Fibroblast of mammary gland (primary cell): ENCODE measurements at places on chromosomes 1 and 21.
A peak's percentile ranks its signal among the peaks of the same experiment; 100 is the strongest.

- DNase-seq = no peak
These were observed 155.4 kb upstream of the C1orf174 start for GRCh38 chr1:4055294-4055967.

- DNase-seq = peak; percentile 46
These were observed 1.7 kb downstream of the RCC2 start for GRCh38 chr1:17437580-17438317.

- no peak for DNase-seq
These were observed 92.2 kb upstream of the TTC39A start for GRCh38 chr1:51422367-51423072.

- DNase-seq = no peak
These were observed 254.2 kb upstream of the VAMP3 start for GRCh38 chr1:7516929-7517328.

DNA sequence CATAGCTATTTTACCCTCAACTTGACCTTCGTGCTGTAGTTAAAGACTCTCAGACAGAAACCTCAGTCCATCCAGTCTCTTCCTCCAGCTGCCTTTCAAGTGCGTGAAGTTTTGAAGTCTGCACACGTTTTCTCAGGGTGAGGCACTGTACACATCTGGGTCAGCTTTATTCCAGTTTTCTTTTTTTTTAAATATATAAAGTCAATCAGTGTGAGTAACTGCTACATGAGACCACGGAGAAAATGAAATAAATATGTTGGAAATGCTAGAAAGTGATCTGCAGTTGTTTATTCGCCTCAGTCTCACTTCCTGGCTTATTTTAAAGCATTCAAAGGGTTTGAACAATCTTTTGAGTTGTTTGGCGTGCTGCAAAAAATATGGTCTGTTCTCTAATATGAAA, 135.7 kb downstream of the ROR1 start:
- peak; percentile 64 for DNase-seq

DNA sequence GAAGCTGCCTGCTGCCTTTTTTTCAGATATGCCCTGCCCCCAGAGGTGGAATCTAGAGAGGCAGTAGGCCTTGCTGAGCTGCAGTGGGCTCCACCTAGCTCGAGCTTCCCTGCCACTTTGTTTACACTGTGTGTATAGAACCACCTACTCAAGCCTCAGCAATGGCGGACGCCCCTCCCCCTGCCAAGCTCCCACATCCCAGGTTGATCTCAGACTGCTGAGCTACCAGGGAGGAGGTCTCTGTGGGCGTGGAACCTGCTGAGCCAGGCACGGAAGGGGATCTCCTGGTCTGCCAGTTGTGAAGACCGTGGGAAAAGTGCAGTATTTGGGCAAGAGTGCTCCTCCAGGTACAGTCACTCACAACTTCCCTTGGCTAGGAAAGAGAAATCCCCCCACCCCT, 65.1 kb downstream of the MSH4 start:
- DNase-seq = no peak

DNA sequence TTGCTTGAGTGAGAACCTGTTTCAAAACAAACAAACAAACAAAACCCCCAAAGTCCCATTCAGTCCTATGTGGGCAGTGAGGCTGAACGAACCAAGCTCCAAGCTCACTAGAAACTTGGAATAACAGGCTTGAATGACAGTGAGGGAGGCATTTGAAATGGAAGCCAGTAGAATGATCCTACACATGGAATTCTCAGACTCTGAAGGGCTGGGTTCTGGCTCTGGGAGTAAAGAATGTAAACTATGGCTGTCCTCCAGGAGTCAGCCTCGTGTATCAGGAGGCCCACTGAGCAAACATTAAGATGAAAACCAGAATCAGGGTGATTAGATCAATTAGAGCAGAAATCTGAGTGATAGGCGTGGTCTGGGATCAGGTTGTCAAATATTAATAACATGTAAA, 14.9 kb downstream of the PCP4L1 start:
- DNase-seq = no peak

DNA sequence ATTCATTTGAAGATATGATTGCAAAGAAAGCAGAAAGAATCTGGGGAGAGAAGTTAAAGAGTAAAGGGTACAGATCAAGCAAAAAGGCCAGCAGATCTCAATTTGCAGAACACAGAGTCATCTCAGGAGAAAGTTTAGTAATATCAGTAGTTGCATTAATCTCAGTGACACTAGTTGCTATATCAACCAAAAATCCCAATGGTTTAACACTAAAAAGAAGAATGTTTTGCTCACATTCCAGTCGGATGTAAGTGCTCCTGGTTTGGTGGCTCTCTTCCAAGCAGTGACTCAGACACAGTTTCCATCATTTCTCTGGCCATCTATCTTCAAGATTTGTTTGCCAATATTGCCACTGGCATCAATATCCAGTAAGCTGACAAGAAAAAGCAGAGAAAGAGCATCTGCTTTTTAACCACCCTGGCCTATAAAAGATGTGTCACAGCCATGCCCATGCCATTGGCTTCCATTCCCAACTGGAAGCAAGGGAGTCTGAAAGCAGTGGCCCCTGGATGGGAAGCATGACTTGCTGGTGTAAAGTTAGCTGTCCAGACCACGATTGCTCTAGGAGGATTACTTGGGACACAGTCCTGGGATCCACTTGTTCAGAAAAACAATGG, 45.5 kb upstream of the AIM2 start:
- DNase-seq = peak; percentile 92

DNA sequence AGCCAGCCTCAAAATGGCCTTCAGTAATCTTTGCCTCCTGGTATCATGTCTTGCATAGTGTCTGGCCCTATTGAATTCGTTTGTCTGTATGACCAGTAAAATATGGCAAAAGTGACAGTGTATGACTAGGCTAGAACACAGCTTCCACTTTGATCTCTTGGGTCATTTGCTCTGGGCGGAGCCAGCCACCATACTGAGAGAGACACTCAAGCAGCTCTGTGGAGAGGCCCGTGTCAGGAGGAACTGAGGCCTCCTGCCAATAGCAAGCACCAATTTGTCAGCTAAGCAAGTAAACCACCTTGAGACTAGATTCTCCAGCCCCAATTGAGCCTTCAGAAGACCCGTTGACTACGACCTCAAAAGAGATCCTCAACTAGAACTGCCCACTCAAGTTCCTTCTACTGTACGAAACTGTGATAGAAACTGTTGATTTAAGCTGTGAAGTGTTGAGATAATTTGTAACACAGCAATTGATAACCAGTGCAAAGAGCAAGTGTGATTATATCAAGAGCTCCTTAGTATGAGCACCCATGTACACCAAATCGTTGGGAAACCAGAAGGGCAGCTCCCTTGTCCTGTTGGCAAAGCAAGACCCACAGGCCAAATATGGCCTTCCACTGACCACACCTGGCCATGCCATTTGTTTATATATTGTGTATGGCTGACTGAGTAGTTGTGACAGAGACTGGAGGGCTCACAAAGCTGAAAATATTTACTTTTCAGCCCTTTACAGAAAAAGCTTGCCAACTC, 52.7 kb upstream of the SERBP1 start:
- DNase-seq = no peak

- DNase-seq = peak; percentile 61
These were observed 44.2 kb upstream of the MARK1 start for GRCh38 chr1:220483700-220484099.

GRCh38 chr1:162179121-162179520, 109.6 kb downstream of the NOS1AP start:
- no peak for DNase-seq

DNA sequence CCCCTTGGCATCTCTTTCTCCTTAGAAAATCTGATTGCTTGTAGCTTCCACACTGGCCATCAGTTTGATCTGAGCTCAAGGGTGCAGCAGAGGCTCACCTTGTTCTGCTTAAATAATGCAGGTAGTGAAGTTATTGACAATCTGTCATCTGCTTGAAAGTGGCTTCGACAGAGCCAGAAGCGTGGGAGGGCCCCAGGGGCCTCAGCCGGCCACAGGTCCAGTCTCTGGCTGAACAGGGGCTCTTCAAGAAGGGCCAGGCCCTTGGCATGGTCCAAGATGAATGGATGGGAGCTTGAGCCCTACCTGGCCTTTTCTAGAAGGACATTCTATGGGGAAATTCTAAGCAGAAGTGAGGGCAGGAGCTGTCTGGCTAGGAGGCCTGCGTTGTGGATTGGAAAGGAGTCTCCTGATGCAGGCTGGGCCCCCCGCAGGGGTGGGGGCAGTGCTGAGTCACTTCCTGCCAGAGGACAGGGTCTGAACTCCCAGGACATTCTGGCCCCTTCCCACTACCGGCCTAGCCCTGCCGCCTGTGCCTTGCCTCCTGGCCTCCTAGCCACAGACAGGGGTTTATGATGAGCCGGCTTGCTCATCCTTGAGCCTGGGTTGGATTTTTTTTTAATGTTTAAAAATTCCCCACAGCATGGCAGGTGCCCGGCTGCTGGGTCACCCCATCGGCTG, 162.3 kb upstream of the VAMP3 start:
- no peak for DNase-seq

DNA sequence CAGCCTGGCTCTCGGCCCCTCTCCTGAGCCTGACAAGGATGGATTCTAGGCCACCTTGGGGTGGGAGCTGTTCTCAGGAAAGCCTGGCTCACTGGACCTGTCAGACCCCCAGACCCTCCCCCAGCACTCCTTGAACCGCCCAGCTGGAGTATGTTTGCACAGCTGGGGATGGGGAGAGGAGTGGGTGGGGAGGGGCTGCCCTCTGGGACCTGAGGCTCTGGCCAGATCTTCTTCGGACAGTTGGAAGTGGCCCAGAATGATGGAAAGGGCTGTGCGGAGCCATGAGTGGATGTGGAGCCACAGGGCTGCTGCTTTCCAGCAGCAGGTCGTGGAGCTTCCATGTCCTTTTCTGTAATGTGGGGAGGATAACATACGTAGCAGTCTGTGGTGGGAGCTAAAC, 43.0 kb upstream of the TRABD2B start:
- DNase-seq = no peak

- DNase-seq = no peak
These were observed 288.3 kb upstream of the ADGRL2 start for GRCh38 chr1:81512252-81513003.

DNA sequence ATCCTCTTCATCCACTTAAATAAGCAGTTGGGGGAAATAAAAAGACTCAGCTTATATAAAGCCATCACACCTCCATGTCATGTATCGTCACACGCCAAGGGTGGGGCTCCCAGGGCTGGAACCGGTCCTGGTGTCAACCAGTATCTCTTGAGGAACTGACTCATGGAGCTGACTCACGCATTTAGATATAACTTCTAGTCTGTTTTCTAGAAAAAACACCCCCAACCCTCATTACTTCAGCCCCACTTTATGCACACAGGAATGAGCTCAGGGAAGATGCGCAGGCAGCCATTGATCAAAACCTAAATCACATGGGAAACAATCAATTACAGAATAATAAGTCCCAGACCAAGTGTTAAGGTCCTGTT, 6.9 kb upstream of the IL22RA1 start:
- peak; percentile 79 for DNase-seq

- DNase-seq = peak; percentile 93
These were observed 101.5 kb upstream of the SLFNL1 start for GRCh38 chr1:41122851-41123518.

DNA sequence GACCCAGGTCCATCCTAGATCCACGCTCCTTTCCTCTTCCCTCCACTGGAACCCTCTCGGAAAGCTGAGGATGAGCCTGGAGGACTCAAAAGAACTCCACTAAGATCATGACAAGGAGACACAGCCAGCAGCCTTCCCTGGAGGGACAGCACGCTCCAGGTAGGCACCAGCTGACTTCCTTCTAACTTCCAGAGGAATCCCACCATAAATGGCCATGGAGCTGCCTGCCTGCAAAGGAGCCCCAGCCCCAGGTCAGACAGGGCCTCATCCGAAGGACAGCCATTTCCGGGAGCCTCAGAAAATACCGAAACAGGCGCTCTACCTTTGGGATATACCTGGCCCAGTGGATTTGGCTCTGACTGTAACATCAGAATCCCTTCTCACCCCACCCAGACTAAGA, 4.1 kb downstream of the SH3BP5L start:
- no peak for DNase-seq

DNA sequence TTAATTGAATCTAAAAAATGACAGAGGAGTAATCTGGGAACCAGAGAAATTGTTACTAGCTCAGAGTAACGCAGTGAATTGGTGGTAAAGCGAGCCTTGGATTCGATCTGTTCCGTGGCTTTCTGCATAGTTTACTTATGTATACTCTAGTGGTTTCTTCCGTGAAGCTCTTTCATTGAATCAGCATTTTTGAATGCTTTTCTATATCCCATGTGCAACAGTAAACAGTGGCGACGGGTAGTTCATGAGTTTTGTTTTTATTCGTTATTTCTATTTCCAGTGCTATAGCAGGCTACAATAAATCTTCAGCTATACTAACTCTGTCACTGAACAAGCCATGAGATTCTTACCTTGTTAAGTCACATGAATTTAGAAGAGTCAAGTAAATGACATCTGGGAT, 14.5 kb upstream of the MAP3K7CL start:
- DNase-seq = no peak

GRCh38 chr1:200379940-200380588, 29.8 kb downstream of the ZNF281 start:
- DNase-seq = no peak

DNA sequence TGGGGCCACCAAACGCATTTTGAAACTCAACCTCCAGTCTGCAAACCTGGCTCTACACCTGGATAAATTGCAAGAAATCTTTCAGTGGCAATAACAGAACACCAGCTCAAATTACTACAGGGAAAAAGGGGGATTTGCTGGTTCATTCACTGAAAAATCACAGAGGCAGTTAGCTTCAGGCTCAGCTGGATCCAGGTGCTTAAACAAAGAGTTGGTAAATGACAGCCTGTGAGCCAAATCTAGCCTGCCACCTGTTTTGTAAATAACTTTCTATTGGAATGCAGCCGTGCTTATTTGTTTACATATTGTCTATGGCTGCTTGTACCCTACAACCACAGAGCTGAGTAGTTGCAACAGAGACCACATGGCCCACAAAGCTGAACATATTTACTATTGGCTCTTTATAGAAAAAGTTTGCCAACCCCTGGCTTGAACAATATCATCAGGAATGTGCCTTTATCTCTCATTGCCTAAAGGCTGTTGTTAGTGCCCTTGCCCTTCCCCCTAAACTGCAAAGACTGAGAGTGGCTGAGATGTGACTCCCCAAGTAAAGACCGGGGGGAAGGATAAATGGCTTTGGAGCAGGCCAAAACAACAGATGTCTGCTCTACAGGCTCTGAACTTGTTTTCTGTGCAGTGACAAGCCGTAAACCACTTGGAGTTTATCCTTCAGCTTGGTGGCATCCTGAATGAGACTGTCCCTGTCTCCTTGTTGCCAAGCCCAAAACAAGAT, 21.5 kb upstream of the PTPRF start:
- no peak for DNase-seq

DNA sequence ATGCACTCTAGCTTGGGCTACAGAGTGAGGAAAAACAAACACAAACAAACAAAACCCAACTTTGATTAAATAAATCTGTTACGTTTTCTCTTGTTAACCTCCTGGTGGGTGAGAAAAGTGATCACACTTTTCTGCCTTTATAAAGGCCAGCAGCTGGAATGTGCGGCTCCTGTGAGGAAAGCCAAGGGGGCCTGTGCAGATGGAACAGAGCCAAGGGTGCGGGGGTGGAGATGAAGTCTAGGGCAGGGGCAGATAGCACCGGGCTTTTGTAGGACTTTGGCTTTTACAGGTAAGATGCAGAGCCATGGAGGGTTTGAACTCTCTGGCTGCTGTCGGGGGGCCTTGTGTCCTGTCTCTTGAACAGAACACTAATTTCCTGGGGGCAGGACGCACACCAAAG, 40.7 kb upstream of the GPR37L1 start:
- no peak for DNase-seq

- DNase-seq = peak; percentile 89
These were observed 41.0 kb downstream of the DEGS1 start for GRCh38 chr1:224223819-224224714.

GRCh38 chr21:45074818-45075595, 627 bp downstream of the ADARB1 start:
- DNase-seq = no peak
